ENCODE measurements at places on chromosomes 16 and 17.

DNA sequence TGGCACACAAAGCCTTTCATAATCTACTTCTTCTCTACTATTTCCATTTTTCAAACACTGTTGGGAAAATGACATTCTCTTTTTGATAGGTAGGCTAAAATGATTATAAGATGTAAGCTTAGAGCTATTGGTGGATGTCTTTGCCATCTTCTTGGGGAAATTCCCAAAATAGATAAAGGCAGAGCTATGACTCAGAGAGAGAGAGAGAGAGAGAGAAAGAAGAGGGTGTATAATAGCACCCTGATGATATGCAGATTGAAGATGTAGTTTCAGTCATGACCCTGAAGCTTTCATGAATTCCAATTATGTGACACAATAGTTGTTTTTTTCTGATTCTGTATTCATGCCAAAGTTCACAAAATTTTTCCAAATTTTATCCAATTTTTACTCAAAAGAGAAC is 529.1 kb downstream of the HS3ST4 start:
- DNase-seq, result no peak

- no peak for DNase-seq
Measured at GRCh38 chr16:19432429-19432828, 14.7 kb downstream of the TMC5 start.

- DNase-seq, result peak; percentile 95
Measured at GRCh38 chr17:76072148-76072858, at the start of gene SRP68. SRP68 (minus strand) TSS chr17:76072517; CDS start chr17:76072491, 26 bp downstream.

GRCh38 chr16:4336701-4337539 is 14.2 kb downstream of the PAM16 start:
- no peak for DNase-seq

GRCh38 chr17:63945784-63946439 is 13.8 kb upstream of the CD79B start:
- no peak for DNase-seq

DNA sequence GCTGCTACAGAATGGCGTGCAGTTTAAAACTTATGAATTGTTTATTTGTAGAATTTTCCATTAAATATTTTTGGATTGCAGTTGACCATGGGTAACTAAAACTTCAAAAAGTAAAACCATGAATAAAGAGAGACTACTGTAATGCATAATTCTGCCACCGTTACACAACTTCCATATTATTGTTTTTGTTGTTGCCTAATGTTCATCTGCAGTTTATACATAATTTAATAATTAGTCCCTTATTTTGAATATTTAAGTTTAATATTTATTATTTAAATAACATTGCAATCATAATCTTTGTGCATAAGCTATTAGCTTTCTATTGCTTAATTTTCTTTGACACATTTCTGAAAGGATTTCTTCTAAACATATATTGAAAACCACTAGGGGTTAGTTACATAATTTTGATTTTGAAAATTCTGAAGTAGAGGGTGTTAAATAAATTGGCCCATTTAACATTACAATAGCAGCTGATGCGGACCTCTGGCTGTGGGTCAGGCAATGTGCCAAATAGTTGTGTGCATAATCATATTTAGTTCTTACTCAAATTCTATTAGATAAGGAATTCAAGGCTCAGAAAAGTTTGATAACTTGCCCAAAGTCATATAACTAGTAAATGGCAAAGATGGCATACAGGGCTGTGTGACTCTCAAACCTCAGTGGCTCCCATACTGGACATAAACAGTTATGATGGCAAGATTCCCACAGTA is 31.1 kb downstream of the PPM1E start:
- peak; percentile 5 for DNase-seq

DNA sequence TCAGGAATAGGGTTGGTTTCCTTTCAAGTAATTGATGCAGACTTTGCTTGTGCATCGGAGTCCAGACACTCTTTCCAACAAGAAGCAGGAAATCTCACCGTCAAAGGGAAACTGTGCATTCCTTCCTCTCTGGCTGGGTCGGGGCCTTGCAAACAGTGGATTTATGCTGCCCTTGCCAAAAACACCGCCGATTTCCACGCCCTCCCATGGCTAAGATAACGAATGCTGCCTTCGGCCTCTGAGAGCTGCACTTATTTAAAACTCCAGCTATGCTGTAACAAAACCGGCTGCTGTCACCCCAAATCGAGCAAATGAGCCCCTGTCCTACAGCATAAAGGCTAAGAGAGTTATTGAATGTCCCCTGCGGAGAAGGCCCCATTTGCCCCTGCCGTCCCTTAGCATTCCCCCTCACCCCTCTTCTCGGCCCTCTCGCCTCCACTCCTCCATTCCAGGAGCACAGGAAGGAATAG is 275.5 kb upstream of the IRX5 start:
- DNase-seq, result no peak

DNA sequence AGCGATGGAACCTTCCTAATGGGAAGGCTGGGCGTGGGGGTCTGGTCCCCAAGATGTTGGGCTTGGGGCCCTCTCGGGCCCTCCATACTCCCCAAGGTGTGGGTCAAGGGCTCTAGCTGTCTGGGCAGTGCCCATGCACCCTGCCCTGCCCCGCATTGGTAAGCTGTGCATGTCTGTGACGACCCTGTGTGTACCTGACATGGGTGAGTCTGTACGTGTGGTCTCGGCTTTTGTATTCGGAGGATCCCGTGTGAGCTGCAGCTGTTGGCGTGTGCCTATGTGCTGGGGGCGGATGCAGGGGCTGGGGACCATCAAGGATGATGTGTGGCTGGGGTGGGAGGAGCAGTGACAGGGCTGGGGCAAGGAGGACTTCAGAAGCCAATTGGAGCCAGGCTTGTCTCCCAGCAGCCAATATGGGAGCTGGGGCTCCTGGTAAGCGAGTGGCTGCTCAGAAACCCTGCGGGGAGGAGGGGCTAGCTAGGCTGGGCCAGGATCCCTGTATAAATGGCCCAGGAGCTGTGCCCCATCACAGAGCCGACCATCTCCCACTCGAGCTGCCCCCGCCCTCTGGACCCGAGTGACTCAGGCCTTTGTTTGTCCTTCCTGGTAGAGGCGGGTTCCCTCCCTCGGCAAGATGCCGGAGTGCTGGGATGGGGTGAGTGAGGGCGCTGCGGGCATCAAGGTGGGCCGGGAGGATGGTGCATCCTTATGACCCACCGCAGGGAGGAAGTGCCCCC is at the start of gene NDRG4:
Gene NDRG4, plus strand, starts transcription at position 529 of the 737 bp plus-strand sequence. Its CDS starts 106 bp downstream, at position 635.
- DNase-seq, result peak; percentile 92

DNA sequence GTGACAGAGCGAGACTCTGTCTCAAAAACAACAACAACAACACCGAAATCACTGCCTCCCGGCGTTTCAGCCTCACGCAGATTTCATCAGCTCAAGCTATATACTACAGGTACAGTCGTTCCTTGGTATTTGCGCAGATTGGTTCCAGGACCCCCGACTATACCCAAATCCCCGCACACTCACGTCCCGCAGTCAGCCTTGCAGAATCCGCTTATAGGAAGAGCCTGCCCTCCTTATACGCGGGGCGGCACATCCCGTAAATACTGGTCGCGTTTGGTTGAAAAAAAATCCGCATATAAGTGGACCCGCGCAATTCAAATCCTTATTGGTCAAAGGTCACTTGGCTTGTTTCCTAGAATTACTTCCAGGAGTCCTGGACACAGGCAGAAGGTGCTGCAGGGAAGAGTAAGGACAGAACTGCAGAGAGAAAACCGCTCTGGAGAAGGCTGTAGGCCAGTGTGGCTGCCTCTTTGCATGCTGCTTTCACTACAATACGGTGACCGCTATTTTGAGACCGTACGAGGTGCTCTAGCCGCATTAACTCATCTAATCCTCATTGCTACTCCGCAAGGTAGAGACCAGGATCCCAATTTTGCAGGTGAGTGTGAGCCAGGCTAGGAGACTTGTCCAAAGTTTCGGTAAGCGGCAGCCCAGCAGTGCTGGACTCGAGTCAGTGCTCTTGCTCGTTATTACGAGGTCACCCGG is 718 bp downstream of the NDUFAB1 start:
- DNase-seq, result peak; percentile 1

DNA sequence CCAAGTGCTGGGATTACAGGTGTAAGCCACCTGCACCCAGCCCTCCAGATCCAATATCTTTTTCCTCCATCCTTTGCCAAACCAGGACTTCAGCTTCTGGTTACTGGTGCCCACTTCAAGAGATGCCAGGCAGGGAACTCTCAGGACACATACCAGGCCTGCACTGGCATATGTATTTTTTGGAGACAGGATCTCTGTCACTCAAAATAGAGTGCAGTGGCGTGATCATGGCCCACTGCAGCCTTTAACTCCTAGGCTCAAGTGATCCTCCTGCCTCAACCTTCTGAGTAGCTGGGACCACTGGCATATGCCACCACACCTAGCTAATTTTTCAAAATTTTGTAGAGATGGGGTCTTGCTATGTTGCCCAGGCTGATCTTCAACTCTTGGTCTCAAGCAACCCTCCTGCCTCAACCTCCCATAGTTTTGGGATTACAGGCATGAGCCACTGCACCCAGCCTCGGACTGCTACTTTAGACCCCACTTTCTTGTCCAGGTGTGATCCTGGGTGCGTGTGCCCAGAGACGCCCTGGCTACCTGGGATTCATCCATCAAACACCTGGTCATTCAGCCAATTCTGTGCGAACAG is 55.8 kb downstream of the BMERB1 start:
- DNase-seq, result no peak

DNA sequence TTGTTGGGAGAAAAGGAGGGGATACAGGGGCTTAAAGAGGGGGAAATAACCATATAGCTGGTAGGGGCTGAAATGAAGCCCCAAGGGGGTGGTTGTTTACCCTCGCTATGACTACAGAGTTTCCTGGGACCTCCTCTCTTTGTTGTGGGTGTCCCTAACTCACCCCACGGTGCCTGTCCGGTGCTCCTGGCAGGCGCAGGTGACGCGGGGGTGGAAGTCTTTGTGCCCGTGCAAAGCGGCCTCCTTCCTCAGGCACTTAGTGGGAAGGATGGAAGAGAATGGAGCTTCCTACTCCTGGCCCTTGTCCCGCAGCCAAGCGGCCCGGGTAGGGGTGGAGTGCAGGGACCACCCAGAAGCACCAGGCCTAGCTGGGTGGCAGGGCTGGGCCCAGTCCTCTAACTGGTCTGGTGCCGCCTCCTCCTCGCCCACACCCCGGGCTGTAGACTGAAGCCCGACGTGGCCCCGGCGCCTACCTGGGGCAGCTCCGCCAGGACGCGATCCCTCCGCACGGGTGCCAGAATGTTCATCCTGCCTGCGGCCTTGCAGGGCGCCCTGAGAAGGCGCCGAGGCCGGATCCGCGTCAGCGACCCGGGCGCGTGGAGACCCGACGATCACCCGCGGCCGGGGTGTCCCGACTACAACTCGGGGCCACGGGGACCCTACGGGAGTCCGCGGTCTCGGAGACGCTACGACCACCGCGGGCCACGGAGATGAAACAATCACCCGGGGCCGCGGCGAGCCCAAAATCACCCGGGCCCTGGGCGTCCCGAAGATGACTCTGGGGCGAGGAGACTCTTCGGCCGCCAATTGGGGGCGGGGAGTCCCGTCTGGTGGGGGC is 709 bp downstream of the RAB34 start:
- DNase-seq, result no peak

DNA sequence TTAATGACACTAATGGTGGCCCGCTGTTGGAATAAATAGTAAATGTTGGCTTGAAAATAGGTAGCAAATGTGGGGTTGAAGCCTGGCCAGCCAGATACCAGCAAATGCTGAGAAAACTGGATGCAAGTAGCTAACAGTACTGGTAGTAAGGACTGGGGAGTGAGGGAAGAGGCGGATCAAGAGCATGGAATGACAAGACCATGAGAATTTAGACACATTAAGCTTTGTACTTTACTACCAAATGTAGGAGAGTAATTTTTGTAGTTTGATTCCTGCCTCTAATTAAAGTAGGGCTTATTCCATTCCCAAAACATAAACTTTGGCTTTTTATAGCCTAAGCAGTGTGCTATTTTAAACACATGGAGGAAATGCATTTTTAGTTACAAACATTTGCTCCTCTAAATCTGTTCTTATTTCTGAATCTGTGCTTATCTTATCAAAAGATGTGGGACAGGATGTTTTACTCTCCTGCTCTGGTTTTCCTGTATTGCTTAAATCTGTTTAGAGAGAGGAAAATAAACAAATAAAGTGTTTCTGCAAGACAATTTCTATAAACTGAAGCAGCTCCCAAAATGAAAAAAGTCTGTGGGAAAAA is 44.1 kb downstream of the CFDP1 start:
- no peak for DNase-seq

GRCh38 chr16:81758376-81758775 is 20.7 kb upstream of the PLCG2 start:
- DNase-seq, result no peak

DNA sequence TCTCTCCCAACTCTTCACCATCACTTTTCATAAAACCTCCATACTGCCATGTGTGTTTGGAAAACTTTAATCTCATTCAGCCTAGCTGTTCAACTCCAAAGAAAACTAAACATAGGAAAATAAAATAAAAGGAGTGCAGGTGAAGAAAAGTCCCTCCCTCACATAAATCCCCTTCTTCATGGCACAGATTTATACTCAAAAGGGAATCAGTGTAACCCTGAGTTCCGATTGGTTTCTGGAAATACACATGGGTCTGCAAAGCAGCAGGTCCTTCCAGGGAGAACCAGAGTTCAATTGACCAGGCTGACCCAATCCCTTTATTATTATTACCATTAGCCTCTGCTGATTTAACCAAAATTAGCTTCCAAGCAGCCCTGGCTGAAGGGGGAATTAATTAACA is 8.9 kb upstream of the HOXB2 start:
- no peak for DNase-seq

DNA sequence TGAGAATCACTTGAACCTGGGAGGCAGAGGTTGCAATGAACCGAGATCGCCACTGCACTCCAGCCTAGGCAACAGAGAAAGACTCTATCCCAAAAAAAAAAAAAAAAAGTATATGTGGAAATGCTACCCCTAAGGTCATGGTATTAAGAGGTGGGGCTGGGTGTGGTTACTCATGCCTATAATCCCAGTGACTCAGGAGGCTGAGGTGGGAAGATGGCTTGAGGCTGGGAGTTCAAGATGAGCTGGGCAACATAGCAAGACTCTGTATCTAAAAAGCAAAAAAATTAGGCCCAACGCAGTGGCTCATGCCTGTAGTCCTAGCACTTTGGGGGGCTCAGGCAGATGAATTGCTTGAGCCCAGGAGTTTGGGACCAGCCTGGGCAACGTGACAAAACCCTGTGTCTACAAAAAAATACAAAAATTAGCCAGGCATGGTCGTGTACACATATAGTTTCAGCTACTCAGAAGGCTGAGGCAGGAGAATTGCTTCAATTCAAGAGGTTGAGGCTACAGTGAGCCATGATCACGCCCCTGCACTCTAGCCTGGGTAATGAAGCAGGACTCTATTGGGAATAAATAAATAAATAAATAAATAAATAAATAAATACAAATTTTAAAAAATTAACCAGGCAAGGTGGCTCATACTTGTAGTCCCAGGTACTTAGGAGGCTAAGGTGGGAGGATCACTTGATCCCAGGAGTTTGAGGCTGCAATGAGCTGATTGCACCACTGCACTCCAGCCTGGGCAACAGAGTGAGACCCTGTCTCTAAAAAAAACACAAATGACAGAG is 32.3 kb upstream of the NUFIP2 start:
- DNase-seq, result no peak
